Activated CD8-positive, alpha-beta memory T cell treated with anti-CD3 and anti-CD28 coated beads, Interleukin-2, amount 50 U/mL, for 4 hours (primary cell): ENCODE measurements at places on chromosomes 2 and 18.
A peak's percentile ranks its signal among the peaks of the same experiment; 100 is the strongest.

GRCh38 chr2:64946769-64947247 lies 42.4 kb upstream of the SLC1A4 start:
- no peak for DNase-seq

- DNase-seq, result no peak
Measured at GRCh38 chr2:8413589-8414135, 268.2 kb upstream of the ID2 start.

DNA sequence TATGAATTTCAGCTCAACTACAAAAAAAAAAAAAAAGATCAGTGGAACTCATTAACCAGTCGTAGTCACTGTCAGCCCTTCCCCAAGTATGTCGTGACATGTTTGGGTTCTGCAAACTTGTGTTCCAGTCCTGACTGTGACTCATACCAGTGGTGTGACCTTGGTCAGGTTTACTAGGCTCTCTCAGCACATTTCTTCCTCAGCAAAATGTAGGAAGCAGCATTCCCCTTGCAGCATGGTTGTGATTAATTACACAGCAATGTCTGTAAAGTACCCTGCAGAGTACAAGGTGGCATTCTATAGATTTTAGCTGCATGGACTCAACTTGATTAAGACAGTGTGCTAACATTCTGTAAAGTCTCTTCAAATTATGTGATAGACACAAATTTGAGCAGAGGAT lies 156.9 kb downstream of the LAMA1 start:
- DNase-seq, result no peak

DNA sequence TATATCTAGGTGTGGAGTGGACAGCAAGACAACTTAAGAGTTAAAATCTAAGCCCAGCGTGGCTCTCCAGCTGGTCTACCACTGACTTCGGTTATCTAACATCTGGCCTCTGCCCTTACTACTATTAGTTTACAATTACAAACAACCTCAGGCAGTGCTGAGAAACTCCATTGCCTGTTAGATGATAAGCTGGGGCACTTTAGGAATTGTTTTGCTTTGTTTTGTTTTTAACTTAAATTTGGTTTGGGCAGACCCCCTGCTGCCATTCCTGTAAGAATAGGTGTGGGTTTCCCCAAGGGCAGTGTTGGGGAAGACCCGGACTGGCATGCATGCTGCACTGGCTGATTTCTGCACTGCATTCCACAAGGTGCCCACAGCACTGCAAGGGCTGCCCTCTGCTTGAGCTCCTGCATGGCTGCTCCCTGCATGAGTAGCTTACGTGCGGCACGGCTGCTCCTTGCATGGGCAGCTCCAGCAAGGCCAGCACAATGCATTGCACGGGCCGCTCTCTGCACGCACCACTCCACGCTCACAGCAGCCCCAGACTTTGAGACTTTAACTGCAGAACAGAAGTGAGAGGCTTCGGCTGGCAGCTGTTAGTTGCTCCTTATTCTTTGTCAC lies 74.2 kb upstream of the SERTAD2 start:
- no peak for DNase-seq

- peak; percentile 91 for DNase-seq
Measured at GRCh38 chr2:241443486-241444223, 64.7 kb downstream of the STK25 start.

DNA sequence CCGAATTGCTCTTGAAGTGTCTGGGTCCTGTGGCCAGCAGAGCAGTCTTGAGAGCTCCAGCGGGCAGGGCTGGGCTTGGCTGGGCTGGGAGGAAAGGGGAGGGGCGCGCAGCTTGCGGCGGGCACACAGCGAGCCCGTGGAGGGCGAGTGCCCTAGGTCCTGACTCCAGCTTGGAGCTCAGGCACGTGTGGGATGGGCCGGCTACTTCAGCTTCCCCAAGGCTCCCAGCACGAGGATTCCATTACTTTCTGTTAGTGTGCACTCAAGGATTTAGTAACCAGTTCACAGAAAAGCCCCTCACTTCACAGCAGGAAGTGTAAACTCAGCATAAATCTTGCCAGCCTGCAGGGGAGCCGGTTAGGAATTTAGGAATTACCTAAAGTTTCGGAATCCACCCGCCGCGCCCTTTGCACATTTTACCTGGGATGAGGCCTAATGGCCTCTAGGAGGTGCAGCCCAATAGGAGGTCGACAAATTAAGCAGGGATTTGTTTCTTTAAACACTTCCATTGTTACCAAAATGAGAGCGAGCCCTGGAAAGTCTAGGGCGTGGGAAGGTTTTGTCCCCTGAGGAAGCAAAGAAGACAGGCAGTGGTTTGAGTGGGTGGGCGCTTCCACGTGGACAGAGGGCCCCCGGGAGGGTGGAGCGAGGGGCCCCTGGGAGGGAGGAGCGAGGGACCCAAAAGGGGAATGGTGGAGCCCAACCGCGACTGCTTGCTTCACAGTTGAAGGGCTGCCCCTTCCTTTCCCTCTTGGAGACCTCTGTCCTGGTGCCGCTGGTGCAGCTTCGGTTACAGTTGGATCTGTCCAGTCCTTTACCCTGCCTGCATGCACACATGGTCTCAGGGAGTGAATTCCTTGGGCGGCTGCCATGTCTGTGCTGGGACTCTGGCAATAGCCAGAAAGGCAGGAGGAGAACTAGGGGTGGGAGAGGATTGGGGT lies 93.3 kb downstream of the CTAGE1 start:
- no peak for DNase-seq

- no peak for DNase-seq
Measured at GRCh38 chr18:49464718-49465598, 4.5 kb upstream of the DYM start.

GRCh38 chr18:24885276-24885675 lies 424.8 kb downstream of the HRH4 start:
- no peak for DNase-seq

DNA sequence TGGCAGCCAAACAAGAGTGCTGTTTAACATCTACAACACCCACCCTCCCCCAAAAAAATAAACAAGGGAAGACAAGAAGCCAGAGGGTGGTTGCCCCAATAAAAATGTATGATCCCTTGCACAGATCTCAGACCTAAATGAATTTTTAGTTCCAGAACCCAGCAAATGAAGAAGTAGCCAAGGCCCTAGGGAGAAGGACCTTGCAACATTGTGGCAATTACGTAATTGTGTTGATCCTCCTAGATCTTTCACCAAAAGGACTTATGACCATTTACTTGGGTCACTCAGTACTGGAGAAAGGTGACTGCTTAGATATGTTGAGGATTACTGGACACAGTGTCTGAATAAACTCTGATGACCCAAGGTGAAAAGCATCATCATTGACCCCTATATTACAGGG lies 1393.8 kb downstream of the LRP1B start:
- no peak for DNase-seq

- no peak for DNase-seq
Measured at GRCh38 chr2:174624895-174625430, 27.4 kb upstream of the WIPF1 start.

GRCh38 chr2:152468899-152469692 lies 134.1 kb downstream of the FMNL2 start:
- DNase-seq, result no peak

DNA sequence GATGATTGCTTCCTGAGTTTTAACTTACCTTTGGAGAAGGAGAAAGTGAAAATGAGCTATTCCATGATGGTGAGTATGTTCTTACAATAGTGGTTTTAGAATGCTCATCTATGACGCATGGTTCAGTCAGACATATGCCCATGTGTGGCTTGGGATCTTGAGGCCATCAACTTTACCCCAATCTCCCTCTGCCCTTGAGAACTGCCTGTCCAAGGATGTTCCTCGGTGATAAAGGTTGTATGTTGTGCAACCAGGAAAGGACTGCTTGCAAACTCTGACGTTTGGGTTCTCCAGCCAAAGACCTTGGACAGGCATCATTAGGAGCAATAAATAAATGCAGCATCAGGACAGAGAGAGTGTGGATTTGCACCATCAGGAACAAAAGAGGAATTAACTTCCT lies 165.0 kb downstream of the ZEB2 start:
- no peak for DNase-seq

GRCh38 chr2:12059616-12060441 lies 313.4 kb downstream of the LPIN1 start:
- DNase-seq, result no peak

DNA sequence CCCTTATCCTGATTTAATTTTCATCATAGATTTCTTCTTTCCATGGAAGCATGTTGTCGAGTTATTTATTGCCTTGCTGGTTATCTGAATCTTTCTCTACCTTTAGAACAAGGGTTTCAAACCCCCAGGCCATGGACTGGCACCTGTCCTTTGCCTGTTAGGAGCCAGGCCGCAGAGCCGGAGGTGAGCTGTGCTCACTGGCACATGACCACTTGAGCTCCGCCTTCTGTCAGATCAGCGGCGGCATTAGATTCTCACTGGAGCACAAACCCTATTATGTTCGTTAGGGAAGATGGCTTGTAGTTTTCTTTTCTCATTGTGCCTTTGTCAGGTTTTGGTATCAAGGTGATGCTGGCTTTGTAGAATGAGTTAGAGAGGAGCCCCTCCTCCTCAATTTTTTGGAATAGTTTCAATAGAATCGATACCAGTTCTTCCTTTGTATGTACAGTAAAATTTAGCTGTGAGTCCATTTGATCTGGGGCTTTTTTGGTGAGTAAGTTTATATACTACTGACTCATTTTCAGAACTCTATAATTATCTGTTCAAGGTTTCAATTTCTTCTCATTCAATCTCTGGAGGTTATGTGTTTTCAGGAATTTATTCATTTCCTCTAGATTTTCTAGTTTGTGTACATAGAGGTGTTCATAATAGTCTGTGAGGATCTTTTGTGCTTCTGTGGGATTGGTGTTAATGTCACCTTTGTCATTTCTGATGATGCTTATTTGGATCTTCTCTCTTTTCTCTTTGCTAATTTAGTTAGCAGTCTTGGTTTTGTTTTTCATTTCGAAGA lies 668.0 kb upstream of the FAM98A start:
- DNase-seq, result no peak

GRCh38 chr2:149353421-149353820 lies 23.0 kb downstream of the LYPD6 start:
- no peak for DNase-seq

- DNase-seq, result no peak
Measured at GRCh38 chr18:44830581-44830980, 149.9 kb downstream of the SETBP1 start.

DNA sequence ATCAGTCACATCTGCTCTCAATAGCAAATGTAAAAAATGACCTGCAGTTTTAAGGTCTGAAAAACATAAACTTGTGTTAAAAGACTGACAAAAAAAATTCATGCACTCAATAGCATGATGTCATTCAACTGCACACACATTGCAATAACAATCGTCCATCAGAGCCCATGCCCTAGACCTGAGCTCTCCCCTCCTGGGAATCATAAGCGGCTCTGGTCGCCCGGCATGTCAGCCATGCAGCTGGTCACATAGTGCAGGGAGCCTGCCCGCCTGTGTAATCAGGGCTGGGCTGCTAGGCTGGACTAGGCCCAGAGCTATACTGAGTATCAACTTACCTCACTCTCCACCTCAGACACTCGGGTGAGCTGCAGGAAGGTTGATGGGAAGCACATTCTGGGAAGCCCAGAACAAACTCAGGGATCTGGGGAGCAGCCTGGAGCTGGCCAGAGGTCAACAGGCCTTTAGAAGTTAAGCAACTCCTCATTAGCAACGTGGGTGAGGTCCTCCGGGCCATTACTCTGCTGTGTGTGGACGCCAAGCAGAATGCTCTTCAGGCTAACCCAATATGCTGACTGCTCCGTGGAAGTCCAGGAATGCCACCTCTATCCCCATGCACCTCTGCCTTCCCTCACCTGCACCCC lies 165.5 kb downstream of the TTC32 start:
- DNase-seq, result no peak

DNA sequence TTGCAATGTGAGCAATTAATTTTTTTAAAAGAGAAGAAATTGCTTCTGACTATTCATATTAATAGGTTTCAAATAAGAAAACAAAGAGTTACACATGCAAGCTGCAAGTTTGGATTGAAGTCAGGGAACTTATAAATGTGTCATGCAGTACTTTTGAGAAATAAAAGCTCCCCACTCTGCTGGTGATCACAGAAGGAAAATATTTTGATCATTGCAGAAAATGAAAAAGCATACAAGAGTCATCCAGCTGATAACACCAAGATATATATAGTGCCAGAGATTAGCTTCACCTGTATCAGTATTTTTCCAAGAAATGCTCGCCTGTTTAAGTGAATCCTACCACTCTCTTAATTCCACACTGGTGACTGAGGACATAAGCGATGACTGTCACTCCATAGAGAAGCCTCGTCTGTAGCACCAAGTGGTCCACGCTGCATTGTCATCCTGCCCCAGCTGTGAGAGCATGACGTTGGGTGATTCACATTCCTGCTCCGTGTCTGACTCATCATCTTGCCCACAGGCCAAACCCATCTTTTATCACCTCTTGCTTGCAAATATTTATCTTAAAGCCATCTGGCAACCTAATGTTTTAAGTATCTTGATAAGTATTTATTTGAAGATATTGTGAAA lies 178.0 kb downstream of the ASXL3 start:
- no peak for DNase-seq

- DNase-seq, result no peak
Measured at GRCh38 chr2:234266952-234267351, 216.4 kb downstream of the SPP2 start.

DNA sequence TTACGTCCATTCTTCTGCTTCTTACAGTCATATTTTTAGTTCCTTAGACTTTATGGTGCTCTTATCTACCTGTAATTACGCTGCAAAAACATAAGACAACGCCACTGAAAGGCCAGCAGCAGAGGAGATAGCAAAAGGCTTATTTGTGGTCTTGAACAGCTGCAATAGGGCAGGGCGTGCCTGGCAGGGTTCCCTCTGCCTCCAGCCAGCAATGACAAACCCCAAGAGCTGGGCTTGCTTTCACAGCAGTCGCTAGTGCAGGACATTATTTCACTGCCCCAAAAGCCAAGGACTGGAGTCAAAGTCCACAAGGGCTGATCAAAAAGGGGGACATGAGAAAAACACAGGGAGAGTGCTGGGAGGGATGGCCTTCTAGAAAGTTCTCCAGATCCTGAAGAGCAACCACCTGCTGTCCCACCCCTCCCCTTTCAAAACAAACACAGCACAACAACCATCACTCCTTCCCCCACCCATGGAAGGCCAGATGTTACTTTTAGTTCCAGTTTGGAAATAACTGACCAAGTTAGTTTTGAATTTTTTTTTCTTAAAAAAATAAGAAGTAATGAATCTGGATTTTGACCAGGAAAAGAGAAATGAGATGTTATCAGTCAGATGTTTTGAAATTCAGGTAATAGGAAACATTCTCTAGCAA lies 127.8 kb downstream of the RBMS1 start:
- DNase-seq, result no peak

DNA sequence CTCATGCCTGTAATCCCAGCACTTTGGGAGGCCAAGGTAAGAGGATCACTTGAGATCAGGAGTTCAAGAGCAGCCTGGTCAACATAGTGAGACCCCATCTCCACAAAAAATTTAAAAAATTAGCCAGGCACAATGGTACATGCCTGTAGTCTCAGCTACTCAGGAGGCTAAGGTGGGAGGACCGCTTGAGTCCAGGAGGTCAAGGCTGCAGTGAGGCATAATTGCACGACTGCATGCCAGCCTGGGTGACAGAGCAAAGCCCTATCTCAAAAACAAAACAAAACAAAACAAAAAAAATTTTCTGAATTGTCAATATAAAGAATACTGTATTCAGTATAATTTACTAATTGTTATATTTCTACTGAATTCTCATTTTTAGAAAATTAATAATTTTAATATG lies 20.9 kb upstream of the NEDD4L start:
- no peak for DNase-seq
